ENCODE measurements at places on chromosomes 3 and 15.

DNA sequence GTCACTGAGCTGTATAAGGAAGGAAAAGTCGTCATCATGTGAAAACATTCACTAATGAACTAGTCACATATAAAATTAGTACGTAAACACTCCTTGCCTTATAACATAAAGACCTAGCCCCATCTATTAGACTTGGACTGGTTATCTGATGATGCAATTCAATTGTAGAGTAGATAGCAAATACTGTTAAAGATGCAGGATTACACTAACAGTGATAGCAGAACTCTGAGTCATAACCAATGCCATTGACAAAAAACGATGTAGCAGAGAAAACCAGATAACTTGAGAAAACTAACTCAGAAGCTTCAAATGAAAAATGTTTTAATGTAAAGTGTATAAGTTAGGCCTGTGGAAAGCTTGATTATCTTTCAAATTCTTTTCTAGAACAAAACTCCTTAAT, 132.2 kb downstream of the WDR72 start:
- DNase-seq: no peak

GRCh38 chr15:98796685-98797357, 148.5 kb downstream of the IGF1R start:
- DNase-seq: no peak

- no peak for DNase-seq
Measured at GRCh38 chr3:39216176-39216790, 23.9 kb upstream of the XIRP1 start.

DNA sequence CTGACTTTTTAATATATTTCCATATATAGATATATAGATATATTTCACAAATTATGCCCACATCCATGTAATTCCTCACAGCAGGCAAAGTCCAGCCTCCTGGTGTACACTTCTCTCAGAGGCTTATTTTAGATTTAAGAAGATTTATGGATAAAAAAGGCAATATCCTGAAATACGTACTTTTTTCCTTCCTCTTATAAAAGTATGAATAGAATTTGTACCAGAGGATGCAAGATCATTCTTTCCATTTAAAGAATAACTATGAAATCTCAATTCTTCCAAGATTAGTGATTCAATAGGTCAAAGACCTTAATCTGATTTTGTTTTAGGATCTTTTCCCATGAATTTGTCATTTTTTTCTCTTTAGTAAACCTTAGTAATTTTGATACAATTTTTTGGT, 597.9 kb upstream of the TBL1XR1 start:
- DNase-seq: no peak

DNA sequence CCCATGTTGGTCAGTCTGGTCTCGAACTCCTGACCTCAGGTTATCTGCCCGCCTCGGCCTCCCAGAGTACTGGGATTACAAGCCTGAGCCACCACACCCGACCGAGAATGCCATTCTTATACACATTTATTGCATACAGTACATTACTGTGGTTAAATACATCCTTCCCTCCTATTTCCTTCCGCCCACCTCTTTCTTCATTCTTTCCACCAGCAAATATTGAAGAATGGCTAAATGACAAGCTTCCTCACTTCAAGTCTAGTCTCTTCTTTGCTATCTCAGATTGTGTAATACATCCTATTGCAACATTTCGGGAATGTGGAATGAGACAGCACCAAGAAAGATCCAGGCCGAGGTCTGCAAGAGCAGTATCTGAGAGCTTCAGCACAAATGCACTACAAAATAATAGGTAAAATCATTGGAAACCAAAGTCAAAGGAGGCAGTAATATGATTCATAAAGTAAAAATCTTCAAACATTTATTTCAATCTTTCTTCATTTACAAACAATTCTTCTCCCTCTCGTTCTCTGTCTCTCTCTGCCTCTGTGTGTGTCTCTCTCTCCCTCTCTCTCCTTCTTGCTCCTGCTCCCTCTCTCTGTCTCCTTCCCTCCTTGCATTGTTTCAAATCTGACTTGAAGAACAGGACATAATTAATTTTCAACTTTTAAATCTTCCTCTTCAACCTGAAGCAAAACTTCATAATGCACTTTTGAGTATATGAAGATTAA, 94.7 kb upstream of the TGFBR2 start:
- DNase-seq: no peak

DNA sequence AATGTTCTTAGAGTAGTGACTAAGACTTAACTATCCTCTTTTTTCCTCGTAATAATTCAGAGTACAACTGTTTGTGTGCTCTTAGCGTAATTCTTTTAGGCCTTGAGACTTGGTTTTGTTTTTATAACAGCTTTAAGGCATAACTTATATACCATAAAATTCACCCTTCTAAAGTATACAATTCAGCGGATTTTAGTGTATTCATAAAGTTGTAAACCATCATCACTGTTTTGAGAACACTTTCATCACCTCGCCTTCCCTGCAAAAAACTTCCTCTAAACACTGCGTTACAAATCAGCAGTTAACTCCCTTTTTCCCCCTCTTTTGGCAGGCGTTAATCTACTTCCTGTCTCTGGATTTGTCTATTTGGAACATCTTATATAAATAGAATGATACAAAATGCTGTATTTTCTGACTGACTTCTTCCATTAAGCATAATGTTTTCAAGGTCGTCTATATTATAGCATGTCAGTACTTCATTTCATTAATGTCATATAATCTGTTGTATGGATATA, 18.7 kb downstream of the DNAJC13 start:
- no peak for DNase-seq

DNA sequence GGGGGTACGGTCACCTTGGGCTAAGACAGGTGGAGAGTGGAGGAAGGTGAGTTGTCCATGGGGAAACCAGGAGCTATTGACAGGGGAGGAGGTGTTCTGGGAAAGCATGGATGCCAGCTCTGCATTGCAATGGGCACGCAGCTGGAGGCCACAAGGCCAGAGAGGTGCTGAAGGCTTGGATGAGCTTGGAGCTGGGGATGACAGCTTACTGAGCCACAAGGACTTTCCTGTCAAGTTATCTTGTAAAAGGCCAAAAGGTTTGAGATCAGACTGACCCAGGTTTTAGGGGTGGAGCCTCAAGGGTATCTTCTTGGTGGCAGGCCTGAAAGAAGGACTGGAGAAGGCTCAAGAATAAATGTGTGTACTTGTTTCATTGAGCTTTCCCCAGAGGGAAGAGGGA, 115.2 kb downstream of the ASB7 start:
- DNase-seq: no peak

GRCh38 chr15:74041311-74041756, 41.0 kb downstream of the GOLGA6A start:
- no peak for DNase-seq
